ENCODE measurements at places on chromosomes 2 and 18.

DNA sequence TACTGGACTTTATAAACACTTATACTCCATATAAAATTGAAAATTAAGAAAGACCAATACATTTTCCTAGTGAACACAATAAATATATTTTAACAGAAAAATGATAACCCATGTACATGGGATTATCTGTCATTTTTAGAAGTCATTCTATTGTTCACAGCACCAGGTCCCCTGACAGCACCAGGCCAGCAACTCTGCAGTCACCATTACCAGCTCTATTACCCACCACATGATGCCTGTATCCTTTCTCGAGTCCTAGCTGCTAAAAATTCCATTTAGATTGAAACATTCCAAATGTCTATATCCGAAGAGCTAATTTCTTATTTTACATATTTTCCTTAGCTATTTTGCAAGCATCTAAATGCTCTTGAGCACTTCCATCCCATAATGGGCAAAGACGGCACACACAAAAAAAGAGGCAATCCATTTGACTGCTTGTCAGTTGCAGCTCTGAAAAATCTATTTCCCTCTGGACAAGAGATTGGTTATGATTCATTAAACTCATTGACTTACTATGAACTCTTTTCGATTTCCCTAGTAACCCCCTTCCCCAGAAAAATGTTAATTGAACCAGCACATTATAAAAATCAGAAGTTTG, 336.9 kb downstream of the RIT2 start:
- no peak for DNase-seq

GRCh38 chr18:10131081-10131459, 217.3 kb downstream of the VAPA start:
- DNase-seq, result no peak

- no peak for DNase-seq
Observed at GRCh38 chr2:178412047-178412446, 38.9 kb downstream of the PRKRA start.

DNA sequence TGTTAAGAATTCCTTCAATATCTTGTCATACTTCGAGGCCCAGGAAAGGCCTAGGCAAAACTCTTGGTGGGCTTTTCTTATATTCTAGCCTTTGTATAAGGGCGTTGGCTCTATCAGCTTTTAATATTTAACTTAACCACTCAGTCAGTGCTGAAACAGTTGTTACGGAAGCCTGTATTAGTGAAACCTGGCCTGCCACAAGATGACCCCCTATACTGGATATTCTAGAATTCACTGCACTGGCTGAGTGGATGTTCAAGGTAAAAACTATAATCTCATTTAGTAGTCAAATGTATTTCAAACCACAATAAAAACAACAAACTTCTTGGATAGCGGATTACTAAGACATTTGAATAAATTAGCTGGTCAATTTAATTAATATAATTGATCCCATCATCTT, 91.7 kb upstream of the HNMT start:
- DNase-seq, result no peak

- no peak for DNase-seq
Observed at GRCh38 chr2:242060212-242060835, 190.8 kb downstream of the RTP5 start.

- DNase-seq, result no peak
Observed at GRCh38 chr18:78986018-78986481, 6.4 kb downstream of the SALL3 start.

- no peak for DNase-seq
Observed at GRCh38 chr2:151422917-151423439, 13.3 kb downstream of the RIF1 start.

DNA sequence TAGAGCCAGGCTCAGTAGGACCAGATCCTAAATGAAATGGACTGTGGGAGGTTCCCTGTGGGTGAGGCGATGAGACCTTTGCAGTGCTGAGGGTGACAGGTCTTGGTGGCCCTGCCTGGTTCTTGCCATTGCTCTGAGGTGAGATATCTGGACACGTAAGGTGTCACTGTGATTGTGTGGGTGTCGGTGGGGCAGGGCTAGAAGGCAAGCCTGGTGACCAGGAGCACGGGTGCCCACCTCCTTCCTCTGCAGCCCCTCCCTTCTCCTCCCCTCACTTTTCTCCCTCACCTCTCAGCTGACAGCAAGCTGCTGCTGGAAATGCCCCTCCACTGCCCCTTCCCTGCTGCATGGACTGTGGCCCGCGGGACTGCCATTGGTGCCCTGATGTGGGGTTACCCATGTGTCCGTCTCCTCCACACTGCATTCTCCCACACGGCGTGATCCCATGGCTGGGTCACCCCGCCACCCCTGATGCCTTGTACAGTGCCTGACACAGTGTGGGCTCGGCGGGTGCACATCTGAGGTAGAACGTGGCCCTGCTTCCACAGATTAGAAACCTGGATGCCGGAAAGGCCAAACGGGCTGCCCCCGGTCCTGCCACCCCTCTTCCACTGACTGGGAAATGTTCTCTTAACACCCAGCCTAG, 55.6 kb upstream of the FOSL2 start:
- no peak for DNase-seq

DNA sequence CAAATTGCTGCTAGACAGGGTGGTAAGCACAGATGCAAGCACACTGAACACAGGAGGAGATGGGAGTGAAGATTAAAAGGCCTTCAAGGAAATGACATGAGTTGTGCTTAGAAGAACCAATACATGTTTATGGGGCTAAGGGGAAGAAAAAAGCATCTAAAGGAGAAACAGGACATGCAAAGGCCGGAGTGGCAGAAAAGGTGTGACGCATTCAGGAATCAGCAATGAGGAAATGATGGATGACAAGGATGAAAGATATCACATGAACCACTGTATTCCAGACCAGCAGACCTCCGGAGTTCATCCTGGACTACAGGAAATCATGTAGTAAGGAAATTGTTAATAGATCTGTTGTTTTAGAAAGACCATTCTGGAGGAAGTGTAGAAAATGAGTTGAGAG, 42.8 kb downstream of the PPP4R1 start:
- DNase-seq, result no peak

- no peak for DNase-seq
Observed at GRCh38 chr2:194291104-194291503, 1365.9 kb upstream of the SLC39A10 start.

DNA sequence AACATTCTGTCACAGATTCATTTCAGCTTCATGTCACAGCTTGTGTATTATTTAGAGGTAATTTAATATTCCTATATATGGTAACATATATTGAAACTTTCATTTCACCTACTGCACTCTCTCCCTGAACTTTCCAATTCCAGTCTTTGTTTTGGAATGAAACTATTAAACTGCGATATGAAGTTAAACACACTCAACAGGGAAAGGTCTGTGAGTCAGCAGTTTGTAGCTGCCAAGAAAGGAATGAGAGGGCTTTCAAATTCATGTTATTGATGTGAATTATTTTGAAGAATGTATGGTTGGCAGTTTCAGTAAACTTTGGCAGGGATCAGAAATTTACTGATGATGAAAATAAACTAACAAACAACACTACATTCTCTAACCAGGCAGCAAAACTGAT, 148.3 kb downstream of the HNMT start:
- DNase-seq, result no peak

GRCh38 chr2:234954551-234954992, 2.8 kb downstream of the SH3BP4 start:
- DNase-seq, result no peak

- no peak for DNase-seq
Observed at GRCh38 chr2:140085674-140086073, 1305.5 kb upstream of the NXPH2 start.

GRCh38 chr2:225995796-225996461, 596.4 kb downstream of the NYAP2 start:
- DNase-seq, result no peak

DNA sequence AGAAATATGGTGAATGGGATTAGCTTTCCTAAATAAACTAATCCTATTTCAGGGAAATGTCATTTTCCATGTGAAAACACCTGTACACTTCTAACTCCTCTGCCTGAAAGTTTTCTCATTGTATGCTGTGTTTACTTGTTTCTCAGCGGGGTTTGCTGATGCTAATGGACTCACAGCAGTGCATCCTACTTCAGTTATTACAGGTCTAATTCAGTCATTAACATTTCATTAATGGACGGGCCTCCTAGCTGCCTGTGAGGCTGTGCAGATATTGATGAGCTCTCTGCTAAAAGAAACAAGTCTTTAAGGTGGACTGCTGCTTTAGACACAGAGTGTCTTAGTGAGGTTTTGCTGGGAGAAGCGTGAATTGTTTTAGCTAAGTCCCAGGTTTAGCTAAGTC, 1342.0 kb upstream of the ZEB2 start:
- no peak for DNase-seq

DNA sequence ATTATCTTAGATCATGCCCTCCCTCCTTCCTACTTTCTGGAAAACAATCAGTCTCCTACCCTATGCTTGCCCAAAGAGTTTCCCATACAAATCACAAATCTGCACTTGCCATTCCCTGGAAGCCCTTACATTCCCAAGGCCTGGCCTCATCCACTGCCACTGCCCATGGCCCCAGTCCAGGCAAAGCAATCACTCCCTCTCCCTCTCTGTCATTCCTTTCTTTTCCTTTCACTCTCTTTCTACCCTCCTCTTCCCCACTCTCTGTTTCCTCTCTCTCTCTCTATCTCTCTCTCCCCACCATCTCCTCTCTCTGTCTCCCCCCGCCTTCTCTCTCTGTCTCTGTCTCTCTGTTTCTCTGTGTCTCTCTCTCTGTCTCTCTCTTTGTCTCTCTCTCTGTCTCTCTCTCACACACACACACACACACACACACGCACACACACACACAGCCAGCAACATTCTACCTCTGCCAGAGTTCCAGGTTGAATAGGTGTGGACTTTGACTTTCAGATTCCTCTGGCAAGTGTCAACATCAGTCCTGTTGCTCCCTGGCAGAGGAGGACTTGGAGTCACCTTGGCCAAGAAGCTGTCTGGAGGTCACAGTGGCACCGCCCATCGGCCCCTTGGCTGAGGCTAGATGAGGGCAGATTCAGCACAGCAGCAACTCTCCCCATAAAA, 43.7 kb upstream of the NAT8 start:
- no peak for DNase-seq

- no peak for DNase-seq
Observed at GRCh38 chr18:60372596-60372995, at the start of gene MC4R. Gene MC4R (minus strand): TSS chr18:60372775. CDS start chr18:60372349, 426 bp downstream.

- DNase-seq, result no peak
Observed at GRCh38 chr18:41150316-41150715, 804.7 kb upstream of the PIK3C3 start.

DNA sequence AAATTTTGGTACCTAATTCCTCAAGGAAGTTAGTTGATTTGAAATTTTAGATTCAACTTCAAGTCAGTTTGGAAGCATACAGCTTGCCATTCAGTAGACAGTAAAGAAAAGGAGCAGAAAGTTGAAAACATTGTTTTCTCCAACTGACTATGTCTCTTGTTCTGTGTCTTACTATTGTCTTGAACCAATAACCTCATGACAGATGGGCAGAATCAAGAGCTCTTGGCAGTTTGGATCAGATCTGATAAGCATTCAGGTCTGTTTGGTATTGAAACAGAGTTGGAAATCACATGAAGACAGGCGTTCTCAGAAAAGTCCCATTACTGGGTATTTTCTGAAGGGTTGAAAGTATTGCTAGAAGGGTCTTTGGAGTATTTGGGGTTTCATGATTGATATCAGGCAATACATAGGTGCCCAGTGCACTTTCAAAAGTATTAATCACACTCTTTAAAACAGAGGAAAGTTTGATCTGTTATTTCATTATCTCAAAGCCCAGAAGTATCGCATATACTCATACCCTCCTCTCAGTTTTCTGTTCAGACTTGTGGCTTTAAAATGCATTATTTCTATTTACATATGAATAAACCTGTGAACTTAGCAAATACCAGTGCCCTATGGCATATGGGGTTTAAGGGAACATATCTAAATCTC, 428.4 kb upstream of the ZEB2 start:
- no peak for DNase-seq

GRCh38 chr2:30641765-30642345, 165.4 kb downstream of the CAPN13 start:
- no peak for DNase-seq

DNA sequence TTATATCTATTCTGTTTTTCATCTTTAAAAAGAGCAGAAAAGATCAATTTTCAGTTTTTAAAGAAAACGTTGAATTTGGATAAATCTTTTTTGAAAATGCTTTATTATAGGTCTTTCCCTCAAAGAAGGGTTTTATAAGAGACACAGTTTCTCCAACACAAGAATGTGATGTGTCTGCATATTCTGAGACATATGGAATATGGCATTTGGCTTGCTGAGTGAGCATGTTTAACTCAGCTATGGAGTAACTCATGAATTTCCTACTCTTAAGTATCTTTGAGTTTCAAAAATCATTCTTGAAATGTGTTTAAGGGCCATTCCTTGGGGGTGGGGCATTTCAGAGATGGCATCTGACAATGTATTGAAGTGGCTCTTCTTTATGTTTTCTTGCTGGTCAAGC, 191.5 kb downstream of the CCDC85A start:
- no peak for DNase-seq

- DNase-seq, result no peak
Observed at GRCh38 chr2:147665105-147665504, 179.7 kb upstream of the ACVR2A start.

DNA sequence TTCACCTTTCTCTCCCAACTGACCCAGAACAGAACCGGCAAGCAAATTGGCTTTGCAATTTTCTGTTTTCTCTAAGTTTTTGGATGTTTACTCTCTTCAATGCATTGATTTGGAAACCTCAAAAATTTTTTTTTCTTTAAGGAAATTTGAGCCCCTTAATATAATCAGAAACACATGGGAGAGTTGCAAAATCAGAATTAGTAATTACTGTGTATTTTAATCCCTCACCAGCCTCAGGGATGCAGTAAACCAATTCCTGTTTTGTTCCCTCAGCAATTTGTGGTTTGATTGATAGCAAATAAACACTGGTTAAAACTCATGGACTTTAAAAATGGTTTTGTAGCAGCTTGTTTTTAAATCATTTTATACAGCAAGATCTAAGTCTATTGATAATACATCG, 281.5 kb downstream of the NEDD4L start:
- DNase-seq, result no peak

- no peak for DNase-seq
Observed at GRCh38 chr2:44934983-44935728, 6.3 kb upstream of the SIX3 start.

GRCh38 chr2:86825693-86826381, 35.1 kb upstream of the CD8A start:
- DNase-seq, result no peak

GRCh38 chr2:219314804-219315468, 5.7 kb upstream of the PTPRN start:
- no peak for DNase-seq

- peak; percentile 58 for DNase-seq
Observed at GRCh38 chr2:64330281-64331113, 123.5 kb upstream of the LGALSL start.

GRCh38 chr2:2039826-2040225, 291.2 kb downstream of the MYT1L start:
- no peak for DNase-seq

- DNase-seq, result no peak
Observed at GRCh38 chr18:32424696-32425095, 46.0 kb downstream of the GAREM1 start.

DNA sequence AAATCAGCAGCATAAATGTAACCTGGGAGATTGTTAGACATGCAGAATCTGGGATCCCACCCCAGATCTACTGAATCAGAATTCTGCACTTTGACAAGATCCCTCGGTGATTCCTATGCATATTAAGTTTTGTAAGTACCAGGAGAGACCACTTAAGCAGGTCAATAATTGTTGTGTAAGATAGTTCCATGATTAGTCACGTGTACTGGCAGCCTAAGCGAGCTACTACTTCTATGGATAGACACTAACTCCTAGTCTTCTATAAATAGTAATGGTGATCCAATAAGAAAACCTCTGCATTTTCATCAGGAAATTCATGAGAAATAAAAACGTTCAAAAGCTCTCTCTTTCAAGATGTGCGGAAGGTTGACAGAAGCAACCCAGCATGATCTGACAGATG, 988.2 kb upstream of the CHAC2 start:
- DNase-seq, result no peak
